ENCODE measurements at places on chromosomes 6 and 20.
A peak's percentile ranks its signal among the peaks of the same experiment; 100 is the strongest.

DNA sequence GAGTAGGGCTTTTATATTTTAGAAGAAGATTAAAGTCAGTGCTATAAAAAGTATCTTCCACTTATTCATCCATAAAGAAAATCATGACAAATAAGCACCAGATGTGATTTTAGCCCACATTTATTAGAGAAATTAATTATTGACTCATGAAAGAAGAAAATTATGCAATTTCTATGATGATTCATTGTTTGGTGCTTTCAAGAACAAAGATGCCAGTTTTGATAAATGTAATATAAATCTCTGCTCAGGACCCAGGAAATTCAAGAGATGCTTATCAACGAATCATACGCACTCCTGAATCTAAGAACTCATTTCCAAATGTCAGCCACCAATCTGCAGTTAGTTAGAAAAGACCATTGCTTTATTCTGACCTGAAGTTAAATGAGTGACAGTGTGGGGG is 211.4 kb downstream of the ARHGAP18 start:
- no peak for DNase-seq

DNA sequence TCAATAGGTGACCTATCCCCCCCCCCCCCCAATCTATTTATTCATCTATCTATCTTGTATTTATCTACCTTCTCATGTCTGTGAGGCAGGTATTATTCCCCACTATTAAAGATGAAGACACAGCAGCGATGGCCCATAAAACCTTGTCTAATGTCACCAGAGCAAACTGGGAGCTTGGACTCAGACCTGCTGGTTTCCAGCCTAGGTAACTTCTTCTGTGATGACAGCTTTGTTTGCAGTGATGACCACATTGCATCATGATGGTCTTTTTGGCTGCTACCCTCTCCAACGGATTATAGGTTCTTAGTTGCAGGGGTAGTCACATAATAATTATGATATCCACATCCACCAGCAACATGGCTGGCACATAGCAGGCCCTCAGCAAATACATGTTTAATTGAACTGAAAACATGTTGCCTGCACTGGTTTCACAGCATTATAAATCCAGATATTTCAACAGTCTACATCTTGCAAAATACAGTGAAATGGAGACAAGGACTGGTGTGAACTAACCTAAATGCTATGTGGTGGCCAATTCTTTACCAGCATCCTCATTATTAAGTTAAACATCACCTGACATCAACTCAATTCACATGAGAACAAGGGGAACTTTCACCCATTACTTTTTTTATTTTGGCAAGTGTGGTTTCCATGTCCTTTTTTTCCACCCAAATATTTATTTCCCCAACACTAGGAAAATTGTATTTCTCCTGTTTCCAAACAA is 712.5 kb upstream of the NRSN1 start:
- DNase-seq: no peak

GRCh38 chr6:131029626-131030297 is 33.3 kb downstream of the EPB41L2 start:
- DNase-seq: no peak

GRCh38 chr6:95815389-95816056 is 200.3 kb upstream of the FUT9 start:
- no peak for DNase-seq

DNA sequence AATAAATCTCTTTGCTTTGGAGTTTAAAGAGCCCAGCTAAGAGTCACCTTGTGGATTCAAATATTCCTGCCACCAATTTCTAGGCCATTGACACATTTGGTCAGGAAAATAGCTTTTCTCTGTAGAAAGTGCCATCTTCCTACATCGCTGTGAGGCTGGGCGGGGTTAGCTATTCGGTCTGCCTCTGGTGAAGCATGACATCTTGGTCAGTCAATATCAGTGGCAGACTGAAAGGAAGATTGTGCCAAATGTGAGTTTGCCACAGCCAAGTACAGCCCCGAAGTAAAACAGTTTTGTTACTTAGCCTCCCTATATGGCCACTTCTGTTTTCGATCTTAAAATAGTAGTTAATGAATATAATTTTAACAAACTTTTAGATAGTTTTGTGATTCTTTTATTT is 65.5 kb upstream of the FABP7 start:
- DNase-seq: no peak

DNA sequence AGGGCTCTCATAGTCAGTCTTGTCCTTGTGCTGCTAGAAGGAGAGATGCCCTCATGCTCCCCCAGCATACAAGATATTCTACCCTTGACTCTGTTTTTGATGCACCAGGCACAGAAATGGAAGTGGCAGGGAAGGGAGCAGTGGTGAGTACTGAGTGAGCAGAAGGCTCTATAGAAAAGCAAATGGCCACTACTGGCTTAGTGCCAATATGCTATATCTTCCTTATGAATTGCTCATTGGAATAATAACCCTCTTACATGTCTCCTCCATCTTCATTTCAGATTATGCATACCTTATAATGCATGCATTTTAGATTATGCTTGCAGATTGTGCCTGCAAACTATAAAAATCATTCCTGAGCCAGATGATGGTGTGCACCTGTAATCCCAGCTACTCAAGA is 82.8 kb downstream of the MAP3K5 start:
- no peak for DNase-seq

DNA sequence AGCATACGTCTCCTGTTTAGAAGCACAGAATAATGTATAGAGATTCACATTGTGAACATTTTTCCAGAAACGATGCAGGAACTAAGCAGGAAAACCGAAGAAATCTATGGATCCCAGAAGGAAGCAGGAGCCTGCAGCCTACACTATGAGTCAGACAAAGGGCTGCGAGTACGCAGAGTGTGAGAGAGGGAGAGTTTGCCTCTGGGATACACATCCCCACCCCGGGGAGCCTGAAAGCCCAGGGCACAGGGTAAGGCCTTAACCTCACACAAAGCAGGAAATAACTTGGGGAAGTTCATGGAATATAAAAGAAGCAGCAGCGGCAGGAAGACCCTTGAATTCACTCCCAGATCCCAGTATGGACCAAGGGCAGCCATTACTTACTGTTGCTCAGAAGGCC is 842.1 kb upstream of the MANEA start:
- no peak for DNase-seq

- no peak for DNase-seq
These were observed 2.4 kb upstream of the IRAK1BP1 start for GRCh38 chr6:78864957-78865356.

DNA sequence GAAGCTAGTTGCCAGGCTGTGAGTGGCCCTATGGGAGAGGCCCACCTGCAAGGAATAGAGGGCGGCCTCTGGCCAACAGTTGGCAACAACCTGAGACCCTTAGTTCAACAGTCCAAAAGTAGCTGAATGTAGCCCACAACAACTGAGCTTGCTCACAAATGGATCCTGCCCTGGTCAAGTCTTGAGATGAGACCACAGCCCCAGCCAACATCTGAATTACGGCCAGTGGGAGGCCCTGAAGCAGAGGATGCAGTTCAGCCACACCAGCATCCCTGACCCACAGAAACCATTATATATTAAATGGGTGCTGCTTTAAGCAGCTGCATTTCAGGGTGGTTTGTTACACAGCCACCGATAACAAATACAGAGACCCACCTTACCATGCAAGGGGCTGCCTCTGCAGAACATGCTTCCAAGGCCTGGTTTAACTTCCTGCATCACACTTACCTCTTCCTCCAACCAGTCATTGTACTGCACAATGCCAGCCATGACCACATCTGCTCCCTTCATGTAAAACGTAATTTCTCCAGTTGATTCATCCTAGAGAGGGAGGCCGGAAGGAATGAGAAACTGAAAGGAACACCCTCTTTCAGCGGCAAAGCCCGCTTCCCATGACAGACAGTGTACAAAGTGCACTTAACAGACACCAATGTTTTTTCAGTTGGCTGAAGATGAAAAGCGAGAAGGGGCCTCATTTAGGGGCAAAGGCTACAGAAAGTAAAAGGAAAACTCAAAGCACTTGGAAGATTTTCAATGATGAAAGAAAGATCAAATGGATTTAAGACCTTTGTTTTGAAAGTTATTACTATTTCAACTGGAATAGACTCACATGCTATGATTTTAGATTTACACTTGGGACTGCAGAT is 86.2 kb upstream of the NFATC2 start:
- no peak for DNase-seq

DNA sequence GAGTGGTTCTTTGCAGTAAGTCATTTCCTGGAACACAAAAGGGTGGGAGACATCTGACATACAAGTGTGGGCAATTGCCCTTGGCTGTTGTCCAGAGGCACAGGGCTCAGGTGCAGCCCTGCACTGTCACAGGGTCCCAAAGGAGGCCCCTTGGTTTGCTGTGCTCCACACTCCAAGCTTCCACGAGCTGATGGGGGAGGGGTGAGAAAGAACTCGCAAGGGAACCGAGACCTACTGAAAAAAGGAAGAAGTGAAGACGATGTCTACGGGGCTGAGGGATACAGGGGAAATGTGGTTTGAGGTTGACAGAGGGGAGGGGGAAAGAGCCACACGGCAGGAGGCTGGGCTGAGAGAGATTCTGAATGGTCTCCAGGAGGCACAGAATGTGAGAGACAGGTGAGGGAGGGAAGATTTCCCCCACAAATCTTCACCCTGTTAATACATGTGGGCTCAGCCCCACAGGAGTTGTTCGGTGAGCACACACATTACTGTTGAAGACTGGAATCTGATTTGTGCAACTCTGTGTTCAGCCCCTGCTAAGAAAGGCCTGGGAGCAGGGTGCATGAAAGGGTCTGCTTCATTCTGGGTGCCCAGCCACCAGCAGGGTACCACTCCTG is 123.4 kb downstream of the LY86 start:
- DNase-seq: no peak

DNA sequence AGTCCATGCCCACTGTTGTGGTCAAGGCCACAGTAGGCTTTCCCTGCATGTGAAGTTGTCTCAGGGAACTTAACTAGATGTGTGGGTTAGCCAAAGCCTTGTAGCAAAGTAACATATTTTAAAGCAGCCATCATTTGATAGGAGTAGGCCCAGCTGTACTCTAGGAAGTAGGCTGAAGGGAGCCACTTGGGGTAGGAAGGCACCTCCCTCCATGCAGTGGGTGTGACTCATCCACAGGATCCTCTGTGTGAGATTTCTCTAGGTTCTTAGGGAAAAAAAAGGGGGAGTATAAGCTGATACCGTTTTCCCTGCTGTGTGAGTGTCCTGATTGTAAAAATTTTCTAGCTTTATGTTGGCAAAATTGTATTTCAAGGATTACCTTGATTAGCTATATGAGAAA is 44.7 kb downstream of the VAPB start:
- DNase-seq: no peak

- DNase-seq: peak; percentile 36
These were observed 131.6 kb downstream of the OGFRL1 start for GRCh38 chr6:71420095-71420692.

- DNase-seq: no peak
These were observed 714.1 kb downstream of the DHX35 start for GRCh38 chr20:39676241-39676640.

DNA sequence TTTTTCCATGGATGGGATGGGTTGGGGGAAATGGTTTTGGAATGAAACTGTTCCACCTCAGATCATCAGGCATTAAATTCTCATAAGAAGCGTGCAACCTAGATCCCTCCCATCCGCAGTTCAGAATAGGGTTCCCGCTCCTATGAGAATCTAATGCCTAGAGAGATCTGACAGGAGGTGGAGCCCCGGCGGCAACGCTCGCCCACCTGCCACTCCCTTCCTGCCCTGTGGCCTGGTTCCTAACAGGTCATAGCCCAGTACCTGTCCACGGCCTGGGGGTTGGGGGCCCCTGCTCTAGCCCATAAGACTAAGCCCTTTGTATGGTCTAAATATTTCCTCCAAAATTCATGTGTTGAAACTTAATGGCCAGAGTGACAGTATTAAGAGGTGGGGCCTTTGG is 92.3 kb upstream of the SALL4 start:
- DNase-seq: no peak

Measured in NCI-H345 (cell line).